Stimulated activated CD8-positive, alpha-beta memory T cell treated with anti-CD3 and anti-CD28 coated beads, Interleukin-15, amount 100 ng/mL, for 4 hours (primary cell): ENCODE measurements at places on chromosomes 2 and 18.

DNA sequence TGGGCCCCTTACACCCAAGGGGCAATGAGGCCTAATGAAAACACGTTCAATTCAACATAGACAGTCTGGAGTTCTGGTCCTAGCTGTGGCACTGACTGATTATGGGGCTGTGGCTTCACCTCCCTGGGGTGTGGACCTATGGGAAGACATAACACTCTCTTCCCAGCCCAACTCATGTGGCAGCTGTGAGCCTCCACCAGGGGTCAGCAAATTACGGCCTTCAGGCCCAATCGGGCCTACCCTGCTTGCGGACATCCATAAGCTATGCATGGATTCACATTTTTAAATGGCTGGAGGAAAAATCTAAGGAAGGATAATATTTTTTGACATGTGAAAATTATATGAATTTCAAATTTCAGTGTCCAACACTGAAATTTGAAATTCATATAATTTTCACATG lies 101.3 kb downstream of the LOXHD1 start:
- no peak for DNase-seq

DNA sequence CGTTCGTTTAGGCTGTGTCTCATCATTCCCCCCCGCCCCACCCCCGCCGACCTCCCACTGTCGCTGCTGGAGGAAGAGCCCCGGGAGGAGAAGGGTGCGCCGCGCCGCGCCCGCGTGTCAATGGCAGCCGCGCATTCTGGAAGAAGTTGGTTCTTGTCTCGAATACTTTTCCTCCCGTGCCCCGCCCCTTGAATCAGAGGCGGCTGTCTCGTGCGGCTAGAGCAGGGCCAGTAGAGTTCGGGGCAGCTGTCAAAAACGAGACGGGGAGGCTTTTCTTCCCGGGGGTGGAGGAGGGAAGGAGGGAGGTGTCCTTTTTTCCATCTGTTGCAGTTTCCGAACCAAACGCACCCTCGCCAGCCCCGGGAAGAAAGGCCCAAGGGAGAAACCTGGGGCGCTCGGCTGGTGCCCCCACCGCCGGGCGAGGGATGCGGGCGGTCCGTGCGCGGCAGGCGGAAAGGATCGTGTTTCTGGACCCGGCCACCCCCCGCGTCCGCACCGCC lies 410 bp upstream of the TGIF1 start:
- peak; percentile 69 for DNase-seq

DNA sequence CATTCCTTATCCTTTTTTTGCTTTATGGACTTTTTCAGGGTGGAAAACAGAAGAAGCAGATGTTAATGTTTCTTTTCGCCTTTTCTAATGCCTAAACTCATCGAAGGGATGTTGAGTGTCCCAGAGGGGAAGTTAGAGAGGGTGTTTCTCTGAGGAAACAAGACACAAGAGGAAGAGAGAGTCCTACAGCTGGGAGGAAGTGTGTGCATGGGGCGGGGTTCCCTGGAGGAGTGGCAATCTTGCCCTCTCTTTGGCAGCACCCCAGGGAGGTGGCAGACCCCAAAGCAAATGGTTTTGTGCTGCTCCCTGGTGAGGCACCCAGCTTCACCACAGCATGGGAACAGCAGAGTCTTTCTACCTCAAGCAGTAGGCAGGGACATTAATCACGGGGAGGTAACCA lies 377.6 kb downstream of the RND3 start:
- no peak for DNase-seq

- no peak for DNase-seq
These were observed 205.9 kb downstream of the ACKR3 start for GRCh38 chr2:236775511-236775910.

DNA sequence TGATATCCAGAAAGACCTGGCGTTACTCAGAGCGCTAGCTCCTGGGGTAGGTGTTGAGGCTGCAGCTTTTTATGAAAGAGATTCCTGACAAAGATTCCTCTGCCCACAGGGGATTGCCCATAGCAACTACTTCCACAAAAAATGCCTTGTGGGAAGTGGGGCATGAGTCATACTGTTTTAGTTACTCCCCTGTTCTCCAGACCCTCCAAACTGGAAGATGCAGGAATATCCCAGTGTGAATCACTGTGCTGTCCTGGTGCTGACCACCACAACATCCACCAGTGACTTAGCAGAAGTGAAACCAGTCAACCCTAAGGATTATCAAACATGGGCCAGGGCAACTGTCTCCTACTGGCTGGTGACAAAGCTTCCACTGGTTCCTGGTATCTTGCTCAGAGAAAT lies 61.8 kb downstream of the CDH2 start:
- no peak for DNase-seq

DNA sequence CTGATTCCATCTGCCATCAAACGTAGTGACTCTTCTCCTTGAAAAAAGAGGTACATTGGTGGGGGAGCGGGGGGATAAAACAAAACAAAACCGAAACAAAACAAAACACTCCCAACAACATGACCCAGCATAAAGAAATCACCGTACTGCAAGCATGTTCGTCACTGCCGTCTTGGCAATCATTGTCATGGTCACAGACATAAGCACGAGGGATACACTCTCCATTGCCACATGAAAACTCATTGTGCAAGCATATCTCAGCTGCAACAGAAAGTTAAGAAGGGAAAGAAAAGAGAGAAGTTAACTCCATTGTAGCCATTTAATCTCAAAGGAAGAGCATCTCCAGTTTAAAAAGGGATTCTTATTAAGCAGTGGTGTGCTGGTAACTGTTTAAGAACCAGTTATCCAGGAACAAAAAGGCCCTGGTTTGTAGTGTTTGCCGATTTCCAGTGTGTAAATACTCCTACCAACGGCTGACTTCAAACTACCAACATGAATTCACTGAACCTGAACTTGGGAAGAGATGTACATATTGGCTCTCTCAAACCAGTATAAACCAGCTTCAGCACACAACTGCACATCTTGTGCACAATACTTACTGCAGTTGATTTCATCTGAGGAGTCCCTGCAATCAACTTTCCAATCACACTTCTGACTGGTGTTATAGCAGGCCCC lies 68.2 kb downstream of the LRP2 start:
- DNase-seq = no peak

DNA sequence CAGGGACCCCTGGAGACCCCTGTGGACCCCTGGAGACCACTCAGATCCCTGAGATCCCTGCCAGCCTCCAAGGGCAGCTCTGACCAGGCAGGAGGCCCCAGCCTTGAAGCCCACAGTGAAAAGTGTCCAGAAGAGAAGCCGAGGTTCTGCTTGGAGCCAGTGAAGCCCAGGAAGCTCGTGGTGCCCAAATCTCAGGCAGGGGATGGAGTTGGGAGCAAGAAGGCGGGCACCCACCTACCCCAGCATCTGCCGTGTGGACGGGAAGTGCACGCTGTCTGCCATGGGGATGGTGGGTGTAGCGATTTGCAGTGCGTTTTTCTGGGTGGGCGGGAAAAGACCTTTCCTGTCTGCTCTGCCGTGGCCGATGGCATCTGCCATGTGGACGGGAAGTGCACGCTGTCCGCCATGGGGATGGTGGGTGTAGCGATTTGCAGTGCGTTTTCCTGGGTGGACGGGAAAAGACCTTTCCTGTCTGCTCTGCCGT lies 120.6 kb upstream of the CTDP1 start:
- no peak for DNase-seq

- DNase-seq = no peak
These were observed 4.0 kb upstream of the RNF152 start for GRCh38 chr18:61896757-61897156.

GRCh38 chr2:64727013-64727767 lies 73.5 kb upstream of the SERTAD2 start:
- no peak for DNase-seq

DNA sequence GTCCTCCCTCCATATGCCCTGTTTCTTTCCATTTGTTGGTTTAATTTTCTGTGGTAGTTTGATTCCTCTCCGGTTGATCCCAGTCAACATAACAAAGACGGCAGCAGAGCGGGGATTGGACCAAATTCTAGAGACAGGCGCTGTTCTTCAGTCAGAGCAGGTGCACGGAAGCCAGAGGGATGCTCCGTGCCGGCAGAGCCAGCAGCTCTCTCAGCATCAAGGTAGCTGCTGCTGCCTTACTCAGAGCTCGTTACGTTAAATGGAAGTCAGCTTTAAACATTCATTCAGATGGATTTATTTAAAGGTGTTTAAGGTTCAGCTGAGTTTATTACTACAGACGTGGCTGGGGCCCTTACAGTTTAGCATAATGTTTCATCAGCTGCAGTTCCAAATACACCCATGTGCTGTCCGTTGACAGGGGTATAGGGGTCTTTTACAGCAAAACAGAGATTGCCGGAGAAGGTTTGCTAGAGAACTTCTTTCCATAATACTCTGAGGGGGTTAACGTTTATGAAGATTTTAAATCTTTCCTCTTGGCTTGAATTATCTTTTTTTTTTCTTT lies 497.2 kb upstream of the PIK3C3 start:
- no peak for DNase-seq

GRCh38 chr2:131050896-131051295 lies 42.4 kb downstream of the FAM168B start:
- DNase-seq = no peak

DNA sequence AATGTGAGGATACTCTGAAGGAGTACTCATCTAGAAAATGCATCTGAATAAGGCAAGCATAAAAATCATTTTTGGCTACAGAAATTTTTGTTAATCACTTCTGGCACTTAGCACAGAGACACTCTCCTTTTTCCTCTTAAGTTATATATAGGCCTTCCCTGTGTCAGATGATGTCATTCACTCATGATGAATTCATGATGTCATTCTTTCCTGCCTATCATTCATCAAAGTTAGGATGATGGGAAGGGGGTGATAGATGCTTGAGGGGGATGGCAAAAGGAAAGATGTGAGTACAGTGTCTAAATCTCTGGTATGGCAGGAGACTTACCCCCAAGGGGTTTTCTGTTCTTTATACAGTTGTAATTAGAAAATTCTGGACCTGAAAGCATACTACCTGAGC lies 42.0 kb downstream of the MAP3K20 start:
- no peak for DNase-seq

DNA sequence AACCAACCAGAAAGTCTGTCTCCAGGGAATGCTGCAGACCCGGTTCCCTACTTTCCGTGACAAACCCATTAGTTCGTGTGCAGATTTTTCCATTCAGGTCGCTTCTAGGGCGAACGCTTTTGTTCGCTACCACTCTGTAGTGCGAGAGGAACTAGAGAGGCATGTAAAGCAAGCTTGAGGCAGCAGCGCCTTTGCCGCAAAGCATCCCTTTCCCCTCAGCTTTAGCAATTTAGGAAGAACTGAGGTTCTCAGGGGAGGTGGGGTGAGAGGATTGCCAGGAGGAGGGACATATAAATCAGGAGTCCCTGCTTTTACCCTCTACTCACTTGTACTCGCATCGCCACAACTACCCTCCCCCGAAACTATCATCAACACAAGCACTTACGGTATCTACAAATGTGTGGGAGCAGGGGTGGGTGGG lies 748 bp upstream of the ZNF804A start:
- no peak for DNase-seq

GRCh38 chr2:157509744-157510143 lies 65.9 kb upstream of the CYTIP start:
- DNase-seq = no peak

DNA sequence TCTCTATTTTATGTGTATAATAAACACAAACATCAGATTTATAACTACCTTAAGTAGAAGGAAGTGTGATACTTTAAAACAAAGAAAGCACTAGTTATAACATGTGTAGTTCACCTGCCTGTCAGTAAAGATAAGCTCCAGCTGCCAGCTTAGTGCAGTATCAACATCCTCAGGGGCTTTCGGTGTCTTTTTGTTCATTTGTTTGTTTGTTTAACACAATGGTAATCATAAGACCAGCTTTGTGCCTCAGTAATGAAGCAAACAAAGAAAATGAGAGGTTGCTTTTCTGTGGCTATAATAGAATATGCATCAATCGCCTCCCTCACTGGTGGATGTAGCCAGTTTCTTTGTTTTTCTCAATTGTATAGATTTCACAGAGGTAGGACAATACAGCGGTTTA lies 1499.0 kb upstream of the TMEFF2 start:
- no peak for DNase-seq

GRCh38 chr2:234212534-234212933 lies 162.0 kb downstream of the SPP2 start:
- no peak for DNase-seq

- DNase-seq = no peak
These were observed 2.1 kb downstream of the DNAH7 start for GRCh38 chr2:196066291-196067087.

GRCh38 chr2:54212456-54212855 lies 43.6 kb downstream of the TSPYL6 start:
- DNase-seq = no peak

DNA sequence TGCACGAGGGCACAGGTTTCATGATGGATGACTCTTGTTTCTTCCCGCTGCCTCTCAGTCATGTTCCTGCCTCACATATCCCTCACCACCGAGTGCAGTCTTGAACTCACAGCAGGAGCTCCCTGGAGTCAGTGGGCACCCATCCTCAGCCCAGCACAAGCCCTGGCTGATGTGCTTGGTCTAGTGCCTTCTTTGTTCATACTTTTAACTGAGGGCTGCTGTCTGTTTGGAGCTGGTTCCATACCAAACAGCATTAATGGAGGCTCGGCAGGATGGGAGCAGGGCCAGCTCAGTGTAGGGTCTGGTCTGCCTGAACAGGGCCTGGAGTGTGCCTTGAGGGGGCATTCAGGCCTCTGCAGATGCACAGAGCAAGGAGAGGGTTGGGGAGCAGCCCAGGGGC lies 54.5 kb upstream of the GLI2 start:
- DNase-seq = no peak

- no peak for DNase-seq
These were observed 165.6 kb downstream of the KLHL29 start for GRCh38 chr2:23550553-23550952.

GRCh38 chr2:147450661-147451510 lies 393.9 kb upstream of the ACVR2A start:
- no peak for DNase-seq

GRCh38 chr2:79585701-79586433 lies 73.0 kb downstream of the CTNNA2 start:
- no peak for DNase-seq

DNA sequence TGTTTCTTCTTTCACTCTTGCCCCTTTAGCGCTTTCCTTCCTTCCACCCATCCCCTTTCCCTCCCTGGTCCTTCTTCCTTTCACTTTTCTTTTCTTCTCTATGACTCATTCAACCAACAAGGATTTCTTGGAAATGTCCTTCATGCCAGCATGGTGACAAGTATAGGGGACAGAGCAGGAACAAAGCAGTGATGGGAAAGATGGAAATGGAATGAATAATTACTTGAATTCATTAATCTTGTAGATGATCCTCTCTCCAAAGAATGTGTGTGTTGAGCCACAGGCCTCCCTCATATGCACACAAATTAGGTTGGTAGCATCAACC lies 1.5 kb downstream of the VAMP5 start:
- DNase-seq = no peak

- DNase-seq = no peak
These were observed 17.4 kb upstream of the CTAGE1 start for GRCh38 chr18:22434973-22435608.

DNA sequence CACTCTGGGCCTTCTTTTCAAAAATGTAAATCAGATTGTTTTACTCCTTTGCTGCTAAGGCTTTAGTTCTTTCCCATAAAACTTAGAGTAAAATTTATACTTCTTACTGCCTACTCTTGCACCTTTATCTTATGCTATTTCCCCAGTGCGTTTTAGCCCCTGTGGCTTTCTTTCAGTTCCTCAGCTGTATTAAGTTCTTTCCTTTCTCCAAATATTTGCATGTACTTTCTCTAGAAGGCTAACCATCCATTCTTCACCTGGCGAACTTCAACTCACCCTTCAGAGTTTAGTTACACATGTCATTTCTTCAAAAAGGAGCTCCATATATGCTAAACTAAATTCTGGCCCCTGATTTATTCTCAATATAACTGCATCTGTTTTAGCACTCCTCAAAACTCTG lies 160.7 kb downstream of the FSHR start:
- no peak for DNase-seq

- DNase-seq = no peak
These were observed 385.5 kb downstream of the SETBP1 start for GRCh38 chr18:45066210-45066609.
